ENCODE measurements at places on chromosomes 3 and 15.

DNA sequence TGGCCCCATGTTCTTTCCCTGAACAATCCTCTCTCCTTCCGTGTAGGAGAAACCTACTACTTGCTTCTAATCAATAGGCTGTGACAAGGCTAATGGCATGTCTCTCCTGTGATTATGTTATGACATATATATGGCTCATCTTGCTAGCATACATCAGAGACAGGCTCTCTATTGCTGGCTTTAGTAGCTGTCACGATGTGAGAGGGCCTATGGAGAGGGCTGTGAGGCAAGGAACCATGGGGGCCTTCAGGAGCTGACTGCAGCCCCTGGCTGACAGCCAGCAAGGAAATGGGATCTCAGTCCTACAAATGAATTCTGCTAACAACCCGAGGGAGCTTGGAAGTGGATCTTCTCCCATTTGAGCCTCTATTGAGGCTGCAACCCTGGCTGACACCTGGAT, 96.3 kb downstream of the EOMES start:
- no peak for DNase-seq

DNA sequence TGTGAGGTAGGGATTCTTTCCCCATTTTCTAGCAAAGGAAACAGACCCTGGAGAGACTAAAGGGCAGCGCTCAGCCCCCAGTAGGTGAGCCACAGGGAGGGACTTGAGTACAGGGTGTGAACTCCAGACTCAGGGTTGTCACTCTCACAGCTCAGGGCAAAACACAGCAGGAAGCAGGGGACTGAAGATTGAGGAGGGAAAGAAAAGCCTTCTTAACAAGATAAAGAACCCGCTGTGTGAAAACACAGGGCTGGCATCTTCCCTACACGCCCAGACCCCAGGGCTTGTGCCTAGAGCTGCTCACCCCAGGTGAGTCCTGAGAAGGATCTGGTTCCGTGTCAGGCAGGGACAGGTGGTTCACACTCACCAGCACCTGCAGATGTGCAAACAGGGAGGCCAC, 59.6 kb downstream of the ABTB1 start:
- DNase-seq: no peak

- DNase-seq: no peak
Observed at GRCh38 chr3:61315871-61316270, 64.6 kb upstream of the FHIT start.

DNA sequence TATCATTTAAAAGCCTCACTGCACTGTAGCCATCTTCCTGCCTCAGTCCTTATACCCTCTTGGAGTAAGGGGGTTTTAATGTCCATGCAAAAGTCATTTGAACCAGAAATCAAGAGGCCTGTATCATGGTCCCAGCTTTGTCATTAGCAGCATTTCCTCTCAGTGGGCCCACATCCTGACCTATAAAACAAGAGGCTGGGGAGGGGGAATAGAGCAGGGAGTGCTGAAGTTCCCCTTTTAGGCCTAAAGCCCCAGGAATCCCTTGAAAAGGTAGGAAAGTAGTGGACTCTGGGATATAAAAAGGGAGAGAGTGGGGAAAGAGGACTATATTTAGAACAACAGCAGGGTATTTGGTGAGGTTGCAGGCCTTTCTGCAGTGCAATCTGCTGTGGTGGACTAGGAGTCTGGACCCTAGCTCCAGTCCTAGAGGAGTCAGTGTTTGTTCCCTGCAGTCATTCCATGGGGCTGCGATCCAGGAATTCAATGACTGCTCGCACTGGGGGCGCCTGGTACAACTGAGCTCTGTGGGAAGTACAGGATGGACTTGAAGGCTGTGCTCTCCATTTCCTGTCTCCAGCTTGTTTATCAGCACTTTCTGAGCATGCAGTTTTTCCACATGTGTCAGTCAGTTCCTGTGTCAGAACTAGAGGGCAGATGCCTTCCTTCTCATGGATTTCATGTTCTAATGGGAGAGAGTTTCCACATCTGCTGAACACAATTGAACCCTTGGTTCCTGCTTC, 46.8 kb downstream of the PDHB start:
- DNase-seq: no peak

GRCh38 chr3:78641703-78642102, 1126.1 kb downstream of the ROBO1 start:
- DNase-seq: no peak

- DNase-seq: no peak
Observed at GRCh38 chr15:40836020-40836419, 7.5 kb upstream of the PPP1R14D start.

DNA sequence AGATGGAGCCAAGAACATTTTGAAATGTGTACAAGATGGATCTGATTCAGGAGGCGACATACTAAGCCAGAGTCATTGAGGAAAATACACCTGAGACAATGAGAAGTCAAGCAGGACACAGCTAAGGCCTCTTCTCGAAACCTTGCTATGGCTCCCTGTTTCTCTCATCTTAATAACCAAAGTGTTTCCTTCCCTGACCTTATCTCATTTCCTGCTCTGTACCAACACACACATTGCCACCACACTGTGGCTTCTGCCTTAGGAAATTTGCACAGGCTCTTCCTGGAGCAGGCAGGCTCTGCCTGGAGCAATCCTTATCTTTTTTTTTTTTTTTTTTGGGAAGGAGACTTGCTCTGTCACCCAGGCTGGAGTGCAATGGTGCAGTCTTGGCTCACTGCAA, 36.6 kb downstream of the OXSM start:
- DNase-seq: no peak

DNA sequence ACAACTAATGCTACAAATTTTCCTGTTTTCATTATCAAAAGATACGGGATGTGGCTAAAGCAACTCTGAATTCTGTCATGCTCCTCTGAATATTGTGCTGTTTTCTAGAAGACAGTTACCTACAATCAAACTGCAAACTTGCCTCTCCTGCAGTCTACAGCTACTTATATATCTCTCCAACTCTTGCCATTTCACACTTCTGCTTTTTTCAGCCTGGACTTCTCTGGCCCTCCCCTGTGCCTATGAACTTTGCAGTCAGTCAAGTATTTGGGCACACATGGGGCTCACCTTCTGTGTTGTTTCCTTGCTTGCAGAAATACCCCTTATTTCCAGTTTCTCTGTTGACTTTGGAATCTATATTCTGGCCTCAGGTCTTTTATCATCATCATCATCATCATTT, 575.6 kb downstream of the GRM7 start:
- no peak for DNase-seq

- no peak for DNase-seq
Observed at GRCh38 chr3:140053794-140054193, 118.8 kb downstream of the CLSTN2 start.

DNA sequence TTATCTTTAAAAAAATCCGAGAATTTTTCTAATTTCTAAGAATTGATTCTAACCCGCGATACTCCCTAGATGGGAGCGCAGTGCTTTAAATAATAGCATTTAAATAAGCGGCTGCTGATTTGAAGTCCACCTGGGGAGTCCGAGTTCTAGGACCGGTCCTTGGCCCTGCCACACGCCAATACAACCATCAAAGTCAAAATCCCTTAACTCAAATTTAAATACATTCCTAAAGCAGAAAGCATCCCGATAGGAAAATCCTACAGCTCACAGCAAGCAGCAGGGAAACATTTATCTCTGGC, 508 bp upstream of the ECT2 start:
- peak; percentile 28 for DNase-seq

DNA sequence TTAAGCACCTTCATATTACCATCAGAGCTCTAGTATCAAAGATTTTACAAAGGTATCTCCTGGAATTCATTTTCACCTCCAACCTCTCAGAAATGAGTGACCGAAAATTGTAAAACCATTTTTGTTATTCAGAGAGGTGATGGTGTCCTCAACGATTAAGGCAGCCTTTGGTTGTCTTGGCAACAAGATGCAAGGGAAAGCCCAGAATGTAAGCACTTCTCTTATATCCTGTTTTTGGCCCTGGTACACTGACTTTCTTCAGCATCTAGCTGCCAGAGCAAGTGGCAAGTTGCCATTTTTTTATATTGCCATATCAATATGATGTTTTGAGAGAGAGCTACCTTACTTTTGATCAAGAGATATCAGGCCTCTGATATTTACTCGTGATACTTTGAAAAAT, 384.9 kb upstream of the NECTIN3 start:
- DNase-seq: no peak

DNA sequence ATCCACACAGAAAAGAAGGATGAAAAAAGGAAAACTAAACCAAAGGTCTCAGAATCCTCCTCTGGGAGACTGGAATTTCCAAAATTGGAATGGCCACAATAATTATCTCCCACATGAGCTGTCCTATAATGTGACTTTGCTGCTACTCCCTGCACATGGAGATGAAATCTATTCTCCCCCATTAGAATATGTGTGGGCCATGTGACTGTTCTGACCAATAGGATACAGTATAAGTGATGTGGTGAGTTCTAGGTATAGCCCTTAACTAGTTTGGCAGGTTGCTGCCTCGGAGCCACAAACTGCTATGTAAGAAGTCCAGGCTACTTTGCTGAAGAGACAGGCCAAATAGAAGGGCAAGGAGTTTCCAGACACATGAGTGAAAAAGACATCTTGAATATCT, 5.2 kb downstream of the TRIM59 start:
- DNase-seq: no peak

GRCh38 chr15:51706926-51707608, 25.8 kb downstream of the SCG3 start:
- DNase-seq: no peak

DNA sequence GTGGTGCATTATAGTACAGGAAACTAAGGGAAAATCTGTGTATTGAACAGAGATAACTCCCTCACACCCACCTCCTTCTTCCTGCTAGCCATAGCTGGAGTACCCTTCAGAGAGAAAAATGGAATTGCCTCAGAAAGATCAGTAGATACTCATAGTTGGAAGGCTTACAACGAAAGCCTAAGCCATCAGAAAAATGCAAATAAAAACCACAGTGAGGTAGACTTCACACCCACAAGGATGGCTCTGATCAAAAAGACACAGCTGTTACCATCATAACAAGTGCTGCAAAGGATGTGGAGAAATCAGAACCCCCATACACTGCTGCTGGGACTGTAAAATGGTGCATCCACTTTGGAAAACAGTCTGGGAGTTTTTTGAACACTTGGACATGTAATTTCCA, 7.4 kb upstream of the DLG1 start:
- DNase-seq: no peak

DNA sequence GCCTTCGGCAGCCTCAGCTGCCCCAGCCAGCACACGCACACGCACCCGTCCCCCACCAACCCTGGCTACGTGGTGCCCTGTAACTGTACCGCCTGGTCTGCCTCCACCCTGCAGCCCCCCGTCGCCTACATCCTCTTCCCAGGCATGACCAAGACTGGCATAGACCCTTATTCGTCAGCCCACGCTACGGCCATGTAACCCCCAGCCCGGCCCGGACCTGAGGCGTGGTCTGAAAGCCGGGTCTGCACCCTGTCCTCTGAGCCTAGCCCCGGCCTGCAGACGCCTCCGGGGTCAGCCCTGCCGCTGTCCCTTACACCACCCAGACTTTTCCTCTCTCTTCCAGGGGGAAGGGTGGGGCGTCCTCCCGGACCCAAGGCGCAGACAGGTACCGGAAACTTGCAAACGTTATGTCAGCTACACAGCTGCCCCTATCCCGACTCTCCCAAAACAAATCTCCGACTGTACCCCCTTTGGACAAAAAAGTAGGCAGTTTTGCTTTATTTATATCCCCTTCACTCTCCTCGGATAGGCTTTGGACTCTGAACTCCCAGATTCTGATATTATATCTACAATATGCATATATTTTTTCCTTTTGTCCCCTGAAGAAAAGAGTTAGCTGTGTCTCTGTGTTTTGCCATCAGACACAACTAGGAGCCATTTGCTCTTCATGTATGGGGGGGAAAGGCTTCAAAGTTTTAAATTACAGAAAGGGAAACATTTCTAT, 1.4 kb downstream of the SOX14 start:
- DNase-seq: no peak

DNA sequence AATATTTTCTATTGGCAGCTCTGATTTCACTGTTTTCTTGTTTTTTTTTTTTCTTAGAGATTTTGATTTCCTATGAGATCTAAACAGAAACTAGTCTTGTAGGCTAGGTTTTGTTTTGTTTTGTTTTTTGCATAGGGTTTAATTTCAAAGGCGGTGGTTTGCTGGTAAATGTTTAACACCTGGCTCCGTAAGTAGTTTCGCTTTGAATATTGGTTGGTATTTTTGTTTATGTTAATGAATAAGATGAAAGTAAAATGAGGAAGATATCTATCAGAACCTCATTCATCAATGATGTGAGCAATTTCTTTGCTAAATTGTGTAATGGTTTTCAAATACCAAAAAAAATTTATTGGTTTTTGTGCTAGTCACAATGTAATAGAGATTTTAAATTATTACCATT, 39.7 kb upstream of the TM4SF1 start:
- no peak for DNase-seq

GRCh38 chr3:19263606-19264005, 115.3 kb downstream of the KCNH8 start:
- no peak for DNase-seq

DNA sequence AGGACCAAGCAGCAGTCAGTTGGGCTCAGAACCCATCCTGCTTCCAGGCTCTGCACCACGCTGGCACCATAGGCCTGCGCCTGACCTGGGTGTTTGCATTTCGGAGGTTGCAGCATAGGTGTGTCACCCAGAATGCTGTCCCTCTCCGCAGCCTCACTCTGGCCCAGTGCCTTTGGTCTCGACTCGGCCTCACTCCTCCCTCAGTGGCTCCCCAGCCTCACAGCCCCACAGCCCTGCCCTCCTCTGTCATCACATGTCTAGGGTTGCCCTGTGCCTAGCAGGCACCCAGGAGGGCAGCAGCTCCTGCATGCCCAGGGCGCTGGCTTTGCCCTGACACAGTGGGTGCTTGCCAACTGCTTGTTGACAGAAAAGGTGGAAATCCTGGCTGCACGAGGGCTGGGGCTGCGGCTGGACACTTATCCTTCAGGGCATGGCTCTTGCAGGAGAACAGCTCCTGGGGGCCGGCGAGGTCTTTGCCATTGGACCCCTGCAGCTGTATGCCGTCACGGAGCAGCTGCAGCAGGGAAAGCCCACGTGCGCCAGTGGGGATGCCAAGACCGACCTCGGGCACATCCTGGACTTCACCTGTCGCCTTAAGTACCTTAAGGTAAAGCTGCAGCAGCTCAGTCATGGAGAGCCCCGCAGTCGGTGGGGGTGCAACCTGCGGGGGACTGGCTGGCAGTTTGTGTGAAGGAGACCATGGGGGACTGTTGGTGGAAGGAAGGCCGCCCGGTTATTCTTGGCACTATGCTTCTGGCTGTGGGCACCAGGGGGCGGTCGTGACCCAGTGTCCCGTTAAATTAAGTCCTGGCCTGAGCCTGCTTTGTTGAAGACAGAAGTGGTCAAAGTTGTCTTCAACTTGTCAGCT, 16.2 kb downstream of the NISCH start:
- no peak for DNase-seq

DNA sequence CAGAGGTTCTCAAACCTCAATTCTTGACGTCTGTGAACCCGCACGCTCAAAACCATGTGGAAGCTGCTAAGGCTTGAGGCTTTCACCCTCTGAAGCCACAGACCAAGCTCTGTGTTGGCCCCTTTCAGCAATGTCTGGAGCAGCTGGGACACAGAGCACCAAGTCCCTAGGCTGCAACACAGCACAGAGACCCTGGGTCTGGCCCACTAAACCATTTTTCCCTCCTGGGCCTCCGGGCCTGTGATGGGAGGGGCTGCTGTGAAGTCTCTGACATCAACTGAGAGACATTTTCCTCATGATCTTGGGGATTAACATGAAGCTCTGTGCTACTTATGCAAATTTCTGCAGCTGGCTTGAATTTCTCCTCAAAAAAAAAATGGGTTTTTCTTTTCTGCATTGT, 21.3 kb upstream of the NEDD4 start:
- DNase-seq: no peak

Measured in left colon (tissue), 2 donors.